CD4-positive, alpha-beta memory T cell (primary cell): ENCODE measurements at places on chromosomes 1 and 21.

GRCh38 chr1:93350322-93350721 is 4.6 kb downstream of the DR1 start:
- no peak for DNase-seq

DNA sequence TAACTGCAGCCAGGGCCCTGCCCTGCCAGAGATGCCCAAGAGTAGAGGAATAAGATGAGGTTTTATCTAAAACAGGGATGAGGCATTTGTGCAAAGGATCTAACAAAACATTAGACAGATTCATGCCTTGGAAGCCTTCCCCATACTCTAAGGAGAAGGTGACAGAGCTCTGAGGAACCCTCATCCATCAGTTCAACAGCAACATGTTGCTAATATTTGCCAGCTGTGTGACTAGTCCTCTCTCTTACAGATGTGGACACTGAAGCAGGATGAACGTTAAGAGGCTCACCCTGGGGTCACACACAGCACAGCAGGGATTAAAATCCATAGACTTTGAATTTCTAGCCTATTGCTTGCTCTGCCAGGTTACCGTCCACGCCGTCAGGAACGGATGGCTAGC is 99.0 kb downstream of the ZBTB18 start:
- DNase-seq = no peak

DNA sequence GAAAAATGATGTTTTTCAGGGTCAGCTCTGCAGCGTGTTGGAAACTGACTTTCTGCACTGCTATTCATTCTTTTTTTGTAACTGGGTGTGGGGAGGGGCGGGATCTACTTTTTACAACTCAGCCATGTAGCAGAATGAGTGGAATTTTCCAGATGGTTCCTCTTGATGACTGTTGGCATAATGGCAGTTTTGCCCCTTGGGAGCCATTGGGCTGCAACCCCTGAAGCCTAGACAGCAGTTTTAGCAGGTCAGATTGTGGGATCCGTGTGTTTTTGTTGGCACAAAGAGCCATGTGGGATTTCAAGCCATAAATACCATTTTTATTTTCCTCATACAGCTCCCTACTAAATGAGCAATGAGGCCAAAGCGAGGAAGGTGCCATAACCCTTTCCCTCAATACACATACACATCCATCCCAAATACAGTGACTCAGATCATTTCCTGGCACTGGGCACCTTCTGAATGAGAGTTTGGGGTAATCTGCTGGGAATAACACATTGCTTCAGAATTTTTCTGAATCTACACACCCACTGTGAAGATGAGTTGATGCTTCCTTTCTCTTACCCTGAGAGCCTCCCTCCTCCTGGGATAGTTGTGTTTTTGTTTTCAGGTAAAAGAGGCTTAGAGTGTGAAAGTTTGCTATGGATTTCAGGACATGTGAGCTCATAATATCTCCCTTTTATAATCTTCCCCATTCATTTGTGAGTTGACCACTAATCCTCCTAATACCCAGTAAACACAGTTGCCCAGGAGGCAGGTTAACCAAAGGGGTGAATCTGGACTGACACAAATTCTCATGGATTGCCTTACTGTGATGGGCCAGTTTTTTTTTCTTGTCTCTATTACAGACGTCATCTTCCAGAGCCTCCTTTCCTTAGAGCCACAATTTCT is 13.1 kb downstream of the S100A10 start:
- no peak for DNase-seq

DNA sequence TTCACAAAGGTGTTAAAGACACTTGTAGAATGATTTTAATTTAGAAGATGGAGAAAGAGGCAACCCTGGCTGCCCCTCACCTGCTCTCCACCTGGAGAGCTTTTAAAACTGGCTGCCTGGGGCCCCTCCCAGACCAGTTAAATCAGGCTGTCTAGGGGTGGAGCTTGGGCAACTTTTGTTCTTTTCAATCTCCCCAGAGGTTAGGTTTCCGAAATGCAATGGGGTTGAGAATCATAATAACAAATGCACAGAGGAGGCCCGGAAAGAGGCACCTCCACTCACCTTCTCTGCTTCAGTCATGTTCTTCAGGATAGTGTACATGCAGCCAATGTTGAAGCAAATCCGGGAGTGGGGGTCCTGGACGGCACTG is 400 bp downstream of the NCF2 start:
- DNase-seq = no peak

GRCh38 chr1:171595324-171595723 is 26.7 kb upstream of the MYOCOS start:
- no peak for DNase-seq
